KG1 (cell line): ENCODE measurements at places on chromosomes 5 and 9.

- no peak for DNase-seq
Observed at GRCh38 chr5:126917918-126918614, 112.3 kb downstream of the MARCHF3 start.

GRCh38 chr9:108534741-108535140 is 321.0 kb downstream of the ACTL7B start:
- no peak for DNase-seq

DNA sequence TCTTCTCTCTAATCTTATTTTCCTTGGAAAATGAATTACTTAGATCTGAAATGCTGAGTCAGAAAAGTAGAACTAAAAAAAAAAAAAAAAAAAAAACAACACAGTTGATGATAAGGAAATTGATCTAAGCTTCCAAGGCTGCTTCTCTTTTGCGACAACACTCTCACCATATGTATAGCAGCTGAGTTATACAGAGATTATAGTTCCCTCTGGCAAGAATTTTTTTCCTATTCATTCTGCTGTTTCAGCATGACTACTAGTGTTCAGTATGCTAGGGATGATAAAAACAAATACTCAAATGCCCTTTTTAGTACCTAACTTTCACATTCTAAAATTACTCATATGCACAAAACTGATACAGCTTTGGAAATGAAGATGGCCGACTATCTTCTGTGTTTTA is 267.3 kb downstream of the MLLT3 start:
- no peak for DNase-seq

- no peak for DNase-seq
Observed at GRCh38 chr5:177967221-177967887, 28.7 kb downstream of the PROP1 start.

DNA sequence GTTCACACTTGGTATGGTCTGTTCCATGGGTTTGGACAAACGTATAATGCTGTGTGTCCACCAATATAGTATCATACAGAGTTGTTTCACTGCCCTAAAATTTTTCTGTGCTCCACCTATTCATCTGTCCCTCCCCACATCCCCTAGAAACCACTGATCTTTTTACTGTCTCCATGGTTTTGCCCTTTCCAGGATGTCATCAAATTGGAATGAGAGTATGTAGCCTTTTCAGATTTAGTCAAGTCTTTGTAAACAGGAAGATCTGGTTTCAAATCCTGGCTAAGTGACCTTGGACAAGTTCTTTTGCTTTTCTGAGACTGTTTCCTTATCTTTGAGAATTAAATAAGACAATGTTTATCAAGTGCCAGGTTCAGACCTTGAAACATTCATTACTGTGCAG is 13.2 kb upstream of the LVRN start:
- DNase-seq = no peak
